ENCODE measurements at places on chromosomes 7 and 10.
A peak's percentile ranks its signal among the peaks of the same experiment; 100 is the strongest.

DNA sequence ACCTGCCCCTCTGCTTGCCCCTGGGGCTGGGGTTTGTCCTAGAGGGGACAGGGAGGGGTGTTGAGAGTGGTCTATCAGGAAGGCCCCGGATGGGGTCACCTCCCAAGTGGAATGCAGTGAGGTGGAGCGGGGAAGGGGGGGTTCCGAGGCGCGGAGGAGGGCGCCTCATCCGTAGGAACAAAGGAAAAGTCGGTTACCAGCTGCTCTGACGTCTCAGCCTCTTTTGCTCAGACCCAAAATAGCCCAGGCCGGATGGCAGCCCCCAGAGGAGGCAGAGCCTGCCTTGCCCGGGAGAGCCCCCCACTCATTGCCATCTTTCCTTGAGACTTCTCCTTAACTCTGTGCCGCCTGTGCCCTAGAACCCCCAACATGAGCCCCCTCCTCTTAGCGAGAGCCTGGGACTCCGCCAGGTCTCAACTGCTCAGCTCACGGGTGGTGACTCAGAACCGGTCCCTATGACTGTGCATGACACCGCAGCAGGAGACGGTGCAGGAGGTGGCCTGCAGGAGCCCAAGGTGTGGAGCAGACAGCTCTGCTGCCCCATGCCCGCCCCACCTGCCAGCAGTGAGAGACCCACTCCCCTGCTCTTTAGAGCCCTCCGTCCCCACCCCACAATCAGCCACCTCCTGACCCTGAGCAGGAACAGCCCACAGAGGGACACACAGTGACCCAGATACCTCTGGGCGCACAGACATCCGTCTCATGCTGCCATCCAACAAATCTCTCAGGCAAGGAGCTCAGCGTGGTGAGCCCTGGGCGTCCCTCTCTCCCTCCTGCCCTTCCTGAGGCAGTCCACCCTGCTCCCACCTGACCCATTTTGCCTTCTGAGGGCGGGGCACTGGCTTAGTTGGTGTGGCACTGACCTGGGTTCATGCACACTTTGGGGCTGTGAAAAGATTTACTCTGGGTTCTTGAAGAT is 13.1 kb downstream of the STX1A start:
- no peak for DNase-seq

GRCh38 chr7:107874605-107875446 is 16.2 kb upstream of the DLD start:
- no peak for DNase-seq

DNA sequence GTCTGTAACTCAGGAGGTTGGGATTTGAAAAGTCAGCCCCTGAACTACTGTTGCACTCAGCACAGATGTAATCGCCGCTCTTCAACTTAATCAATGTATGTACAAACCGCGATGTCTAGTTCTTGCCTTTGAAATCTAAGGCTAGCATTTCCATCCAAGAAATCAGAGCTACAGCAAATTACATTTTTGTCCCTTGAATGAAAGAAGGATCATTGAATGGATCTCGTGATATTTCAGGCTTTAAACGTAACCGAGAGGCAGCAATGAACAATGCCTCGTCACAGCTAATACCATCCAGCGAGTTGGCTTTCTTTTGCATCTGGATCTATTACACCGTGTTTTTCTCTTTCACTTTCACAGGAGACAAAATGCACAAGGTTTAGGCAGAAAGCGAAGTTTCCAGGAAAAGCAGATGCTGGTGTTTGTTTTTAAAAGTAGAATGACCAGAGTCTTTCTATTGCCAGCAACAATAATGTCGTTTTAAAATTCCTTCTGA is 5.5 kb downstream of the SKIDA1 start:
- DNase-seq = no peak

DNA sequence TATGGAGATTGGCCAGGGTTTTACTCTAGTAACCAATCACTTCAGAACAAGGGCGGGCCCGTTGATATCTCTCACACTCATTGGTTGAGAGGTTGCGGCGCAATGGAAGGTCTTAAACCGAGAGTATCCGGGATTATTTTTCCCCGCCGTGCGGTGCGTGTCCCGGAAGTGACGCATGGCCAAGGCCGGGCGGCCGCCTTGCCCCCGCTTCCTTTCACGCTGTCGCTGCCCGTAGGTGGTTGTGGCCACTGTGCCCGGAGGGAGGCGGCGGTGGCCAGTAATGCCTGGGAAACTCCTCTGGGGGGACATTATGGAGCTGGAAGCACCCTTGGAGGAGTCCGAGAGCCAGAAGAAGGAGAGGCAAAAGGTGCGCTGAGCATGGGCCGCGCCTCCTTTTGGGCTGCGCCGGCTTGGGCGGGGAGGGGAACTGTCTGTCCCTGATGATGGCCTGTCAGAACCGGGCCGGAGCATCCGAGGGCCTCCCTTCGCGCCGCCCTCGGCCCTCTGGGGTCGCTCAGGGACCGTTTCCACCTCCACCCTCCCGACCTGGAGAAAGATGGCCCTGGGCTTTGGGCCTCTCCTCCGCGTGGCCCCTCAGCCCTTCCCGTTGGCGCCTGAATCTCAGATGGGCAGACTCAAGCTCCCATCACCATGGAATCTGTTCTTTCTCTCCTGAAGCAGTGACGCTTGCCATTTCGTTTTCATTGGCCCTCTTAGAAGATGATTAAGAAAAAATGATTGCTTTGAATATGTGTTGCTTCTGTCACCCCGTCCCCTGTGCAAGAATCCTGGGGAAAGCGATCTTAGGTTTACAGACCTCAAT is at the start of gene DDX50:
Gene DDX50, plus strand, starts transcription at position 211 of the 823 bp plus-strand sequence. Its CDS starts 70 bp downstream, at position 281.
- DNase-seq = peak; percentile 90

DNA sequence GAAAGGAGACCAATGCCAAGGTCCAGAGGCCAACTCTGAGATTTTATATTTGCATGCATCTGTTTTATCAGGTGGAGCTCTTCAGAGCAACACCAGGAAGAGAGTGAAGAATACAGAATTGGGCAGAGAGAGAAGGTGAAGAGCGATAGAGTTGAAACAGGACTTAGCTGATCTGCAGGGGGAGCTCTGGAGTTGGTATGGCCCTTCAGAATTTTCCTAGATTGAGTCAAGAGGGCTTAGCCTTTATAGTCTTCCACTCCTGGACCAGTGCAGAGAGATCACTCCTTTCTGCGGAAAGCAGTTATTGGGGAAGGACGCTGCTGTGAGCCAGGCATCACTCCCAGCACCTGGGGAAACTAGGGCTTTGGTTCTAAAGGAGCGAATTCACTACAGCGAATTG is 105.0 kb upstream of the DGKB start:
- DNase-seq = no peak

DNA sequence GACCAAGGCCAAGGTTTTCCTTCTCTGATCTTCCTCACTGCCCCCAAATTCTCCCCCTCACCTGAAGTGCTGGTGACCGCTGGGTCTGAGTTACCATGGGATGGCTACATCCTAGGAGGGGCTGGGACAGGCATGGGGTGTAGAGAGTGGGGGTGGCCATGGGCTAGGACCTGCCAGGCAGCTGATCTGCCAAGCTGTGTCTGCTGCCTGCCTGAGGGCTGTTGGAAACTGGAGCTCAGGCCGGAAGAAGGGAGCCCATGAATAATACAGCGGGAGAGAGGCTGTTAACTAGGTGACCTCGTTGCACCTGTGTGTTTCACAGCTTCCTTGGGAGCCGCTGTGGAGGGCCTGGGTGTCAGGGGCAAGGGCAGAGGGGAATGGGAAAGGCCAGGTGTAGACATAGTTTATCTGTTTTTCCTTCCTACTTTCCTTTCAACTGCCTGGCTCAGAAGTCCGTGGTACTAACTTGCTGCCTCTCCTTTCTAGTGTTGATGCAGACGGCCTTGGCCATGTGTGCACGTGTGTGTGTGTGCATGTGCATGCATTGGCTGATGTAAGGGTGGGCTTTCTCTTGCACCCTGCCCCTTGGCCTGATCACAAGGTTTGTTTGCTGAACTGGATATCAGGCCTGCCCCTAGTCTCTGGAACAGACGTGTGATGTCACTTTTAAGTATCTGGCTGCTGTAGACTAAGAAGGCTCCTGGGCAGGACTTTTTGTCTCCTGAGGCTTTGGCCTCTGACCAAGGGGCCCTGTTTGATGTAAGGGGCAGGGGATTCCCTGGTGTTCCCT is 11.9 kb downstream of the CDH23 start:
- no peak for DNase-seq

- DNase-seq = no peak
These were observed 92.7 kb upstream of the GPR26 start for GRCh38 chr10:123573236-123574108.

DNA sequence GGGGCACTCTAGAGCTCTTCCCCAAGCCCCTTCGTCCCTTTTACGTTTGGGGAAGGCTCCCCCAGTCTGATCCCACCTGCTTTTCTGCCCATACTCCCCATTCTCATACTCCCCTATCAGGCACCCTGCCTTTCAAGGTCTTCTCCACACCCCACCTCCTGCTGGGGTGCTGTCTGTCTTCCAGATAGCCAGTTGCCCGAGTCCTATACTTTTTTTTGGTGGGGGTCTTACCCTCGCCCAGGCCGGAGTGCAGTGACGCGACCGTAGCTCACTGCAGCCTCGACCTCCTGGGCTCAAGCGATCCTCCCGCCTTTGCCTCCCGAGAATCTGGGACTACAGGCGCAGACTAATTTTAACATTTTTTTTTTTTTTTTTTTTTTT is 775 bp upstream of the ABHD11 start:
- DNase-seq = no peak

GRCh38 chr10:57706576-57707299 is 561.0 kb downstream of the IPMK start:
- DNase-seq = no peak
